ENCODE measurements at places on chromosomes 4 and X.
A peak's percentile ranks its signal among the peaks of the same experiment; 100 is the strongest.

- DNase-seq, result no peak
These were observed 317.0 kb upstream of the ANXA10 start for GRCh38 chr4:167775375-167775774.

- DNase-seq, result no peak
These were observed 9.0 kb upstream of the INTU start for GRCh38 chr4:127623797-127624083.

DNA sequence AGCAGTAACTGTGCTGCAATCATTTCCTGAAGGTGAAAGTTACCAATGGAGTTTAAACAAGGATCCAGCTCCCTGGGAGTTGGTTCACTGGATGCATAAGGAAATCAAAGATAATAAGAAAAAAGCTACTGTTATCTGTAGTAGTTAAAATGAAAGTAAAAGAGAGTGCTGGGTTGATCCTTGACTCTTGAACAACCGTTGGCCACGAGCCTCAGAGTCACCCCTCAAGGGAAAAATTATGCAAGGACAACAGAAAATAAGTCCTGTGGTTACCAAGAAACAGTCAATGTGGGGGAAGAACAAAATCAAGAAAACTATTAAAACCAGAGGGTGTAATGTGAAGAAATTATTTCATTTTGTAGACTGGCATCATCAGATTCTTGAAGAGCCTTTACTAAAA, 49.7 kb upstream of the DDIT4L start:
- no peak for DNase-seq

DNA sequence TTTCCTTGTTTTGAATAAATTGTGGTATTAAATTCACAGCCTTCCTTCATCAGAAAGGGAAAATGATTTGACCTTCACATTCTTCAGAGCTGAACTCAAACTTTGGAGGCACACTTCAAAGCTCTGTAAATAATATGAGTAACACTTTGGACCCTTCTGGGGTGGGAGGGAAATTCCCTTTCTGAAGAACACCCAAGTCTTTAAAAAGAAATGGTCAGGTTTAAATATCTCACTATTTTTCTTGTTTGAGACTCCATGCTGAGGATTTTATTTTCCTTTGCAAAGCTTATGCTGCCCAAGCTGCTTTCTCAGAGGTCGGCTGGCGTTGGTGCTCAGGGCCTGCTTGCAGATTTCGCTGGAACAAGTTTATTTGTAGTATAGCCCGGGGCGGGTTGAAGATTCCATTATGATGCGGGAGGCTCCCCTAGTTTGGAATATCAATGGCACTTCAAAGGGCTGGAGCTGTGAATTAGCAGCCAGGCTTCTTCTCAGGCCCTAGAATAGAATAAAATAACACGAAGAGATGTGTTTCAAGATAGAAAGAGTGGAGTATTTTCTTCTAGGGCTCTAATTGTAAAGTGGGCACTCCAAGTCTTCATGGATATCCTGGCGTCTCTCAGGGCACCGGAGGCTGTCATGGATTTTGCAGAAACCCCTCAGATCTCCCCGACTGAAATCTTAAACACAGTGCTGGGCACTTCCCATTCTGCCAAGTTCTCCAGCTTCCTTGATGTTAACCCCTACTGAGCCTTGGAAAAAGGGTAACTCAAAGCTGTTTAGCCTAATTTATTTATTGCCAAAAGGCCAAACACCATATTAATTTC, 315.6 kb downstream of the GPAT3 start:
- DNase-seq, result no peak

DNA sequence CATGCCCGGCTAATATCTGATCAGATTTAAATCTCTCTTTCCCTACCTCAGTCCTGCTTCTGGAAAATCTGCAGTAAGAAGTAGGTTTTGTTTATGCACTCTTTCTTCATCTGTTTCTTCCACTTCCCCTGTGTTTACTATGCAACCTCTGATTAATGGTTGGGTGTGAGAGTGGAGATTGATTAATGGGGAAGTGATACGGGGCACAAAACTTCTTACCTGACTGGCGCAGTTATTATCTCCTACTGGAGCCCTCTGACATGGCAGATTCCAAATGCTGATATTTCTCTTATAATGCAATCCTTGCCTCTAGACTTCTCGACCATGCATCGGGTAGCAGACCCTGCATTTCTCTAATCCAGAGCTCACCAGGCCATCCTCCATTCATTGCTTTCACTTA, 60.2 kb upstream of the HPGD start:
- no peak for DNase-seq

- peak; percentile 46 for DNase-seq
These were observed 57.2 kb downstream of the CASP6 start for GRCh38 chr4:109645874-109646710.

- DNase-seq, result no peak
These were observed 425.7 kb downstream of the PABPC4L start for GRCh38 chr4:133775881-133776280.

GRCh38 chrX:132369617-132370326, 119.1 kb downstream of the MBNL3 start:
- DNase-seq, result no peak

DNA sequence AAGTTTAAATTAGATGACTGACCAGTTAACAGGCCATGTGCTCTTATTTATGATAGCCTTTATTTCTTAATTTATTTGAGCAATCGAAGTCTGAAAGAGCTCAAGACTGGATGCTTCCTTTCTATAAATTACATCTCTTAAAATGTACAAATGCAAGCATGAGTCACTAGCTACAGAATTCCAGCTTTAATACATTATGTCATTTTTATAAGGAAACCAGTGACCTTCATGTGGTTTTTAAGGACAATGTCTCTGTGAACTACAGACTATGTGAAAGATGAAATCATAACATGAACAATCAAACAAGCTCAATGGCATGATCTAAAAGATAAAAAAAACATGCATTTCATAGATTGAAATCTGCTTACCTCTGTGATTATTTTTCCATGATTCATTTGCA, 15.4 kb downstream of the HTR2C start:
- DNase-seq, result no peak

- DNase-seq, result no peak
These were observed 136.4 kb downstream of the TRIML1 start for GRCh38 chr4:188275686-188276085.

GRCh38 chr4:26148927-26149326, 171.9 kb upstream of the RBPJ start:
- DNase-seq, result no peak

DNA sequence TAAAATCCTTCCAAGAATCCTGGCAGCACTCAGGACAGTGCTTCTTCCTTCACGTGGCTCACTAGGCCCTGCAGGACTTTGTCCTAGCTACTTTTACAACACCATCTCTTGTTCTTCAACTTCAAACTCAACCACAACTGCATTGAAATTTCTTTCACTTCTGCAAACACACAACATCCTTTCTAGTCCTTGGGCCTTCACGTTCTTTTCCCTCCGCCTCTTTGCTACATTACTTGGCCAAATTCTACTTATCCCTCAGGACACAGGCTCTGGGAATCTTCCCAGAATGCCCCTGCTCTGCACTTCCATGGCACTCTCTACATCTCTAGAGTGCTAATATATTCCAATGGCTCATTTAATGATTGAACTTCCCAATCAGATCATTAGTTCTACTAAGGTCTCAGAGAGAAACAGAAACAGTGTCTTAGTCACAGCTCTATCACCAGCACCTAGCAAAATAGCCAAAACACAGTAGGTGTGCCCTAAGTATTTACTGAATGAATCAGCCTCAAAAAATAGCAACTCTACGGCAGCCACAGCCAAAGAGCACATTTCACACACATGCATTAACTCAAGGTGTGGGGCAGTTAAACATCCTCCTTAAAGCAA, 73.3 kb downstream of the MANBA start:
- DNase-seq, result no peak

- DNase-seq, result no peak
These were observed 127.1 kb downstream of the CFAP299 start for GRCh38 chr4:80462621-80463091.

DNA sequence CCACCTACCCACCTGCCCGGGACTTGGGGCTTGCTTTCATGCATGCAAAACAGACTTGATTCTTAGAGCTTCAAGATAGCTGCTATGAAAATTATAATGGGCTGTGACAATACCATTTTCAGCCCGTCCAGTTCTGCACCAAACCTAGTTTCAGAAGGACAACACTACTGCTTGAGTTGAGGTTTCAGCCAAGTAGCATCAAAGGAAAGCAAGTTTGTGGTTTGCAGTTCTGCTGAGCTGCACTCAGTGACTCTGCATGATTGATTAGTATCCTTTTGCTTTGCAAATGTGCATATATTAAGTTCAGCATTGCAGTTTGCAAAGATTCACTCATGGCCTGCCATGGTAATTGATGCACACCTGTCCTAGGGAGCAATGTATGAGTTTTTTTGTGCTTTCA, 442.7 kb downstream of the RPA4 start:
- DNase-seq, result no peak

GRCh38 chr4:176198316-176198903, 3.0 kb upstream of the SPATA4 start:
- no peak for DNase-seq

DNA sequence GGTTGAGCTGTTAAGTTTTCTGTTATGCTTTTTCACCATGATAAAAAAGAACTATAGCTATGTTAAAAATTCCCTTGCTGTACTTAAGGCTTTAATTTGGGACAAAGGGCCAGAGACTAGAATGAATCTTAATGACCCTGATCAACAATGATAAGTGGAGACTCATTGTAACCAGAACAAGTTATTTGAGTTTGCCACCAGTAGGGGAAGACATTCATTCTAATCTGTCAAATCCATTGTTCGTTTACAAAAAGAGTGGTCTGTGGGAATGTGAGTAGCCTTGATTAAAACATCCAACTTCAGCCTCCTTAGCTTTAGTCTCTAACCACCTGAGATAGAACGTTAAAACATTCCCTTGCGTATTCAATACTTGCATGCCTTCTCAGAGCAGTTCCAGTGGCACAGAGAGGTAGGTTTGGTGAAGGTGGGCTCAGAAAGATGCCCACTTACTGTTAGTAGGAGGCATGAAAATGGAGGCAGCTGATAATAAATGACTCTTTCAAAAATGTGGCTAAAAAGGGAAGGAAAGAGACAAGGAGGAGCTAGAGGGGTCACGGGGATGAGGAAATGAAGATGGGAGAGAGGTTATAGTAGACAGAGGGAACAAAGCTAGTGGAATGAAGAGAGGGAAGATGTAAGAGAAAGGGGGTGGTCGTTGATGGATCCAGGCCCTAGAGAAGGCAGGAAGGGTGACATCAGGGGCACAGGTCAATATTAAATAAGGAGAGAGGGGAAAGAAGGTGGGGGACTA, 66.2 kb downstream of the EGF start:
- no peak for DNase-seq

GRCh38 chr4:170089668-170090351, at the start of gene AADAT:
Gene AADAT (minus strand): TSS chr4:170089956. CDS start chr4:170089690, 266 bp downstream.
- peak; percentile 27 for DNase-seq

- DNase-seq, result no peak
These were observed 530.3 kb downstream of the EPHA5 start for GRCh38 chr4:65139998-65140397.

DNA sequence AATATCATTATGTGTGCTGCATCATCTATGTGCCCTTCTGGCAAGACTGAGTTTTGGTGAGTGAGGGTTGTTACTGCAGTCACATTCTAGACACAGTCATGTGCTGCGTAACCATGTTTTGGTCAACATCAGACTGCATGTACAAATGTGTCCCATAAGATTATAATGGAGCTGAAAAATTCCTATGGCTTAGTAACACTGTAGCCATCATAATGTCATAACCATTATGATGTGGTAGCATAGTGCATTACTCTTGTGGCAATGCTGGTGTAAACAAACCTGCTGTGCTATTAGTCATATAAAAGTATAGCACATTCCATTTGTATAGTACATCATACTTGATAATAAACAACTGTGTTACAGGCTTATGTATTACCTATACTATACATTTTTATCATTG, 198.1 kb upstream of the NUDT6 start:
- DNase-seq, result no peak

DNA sequence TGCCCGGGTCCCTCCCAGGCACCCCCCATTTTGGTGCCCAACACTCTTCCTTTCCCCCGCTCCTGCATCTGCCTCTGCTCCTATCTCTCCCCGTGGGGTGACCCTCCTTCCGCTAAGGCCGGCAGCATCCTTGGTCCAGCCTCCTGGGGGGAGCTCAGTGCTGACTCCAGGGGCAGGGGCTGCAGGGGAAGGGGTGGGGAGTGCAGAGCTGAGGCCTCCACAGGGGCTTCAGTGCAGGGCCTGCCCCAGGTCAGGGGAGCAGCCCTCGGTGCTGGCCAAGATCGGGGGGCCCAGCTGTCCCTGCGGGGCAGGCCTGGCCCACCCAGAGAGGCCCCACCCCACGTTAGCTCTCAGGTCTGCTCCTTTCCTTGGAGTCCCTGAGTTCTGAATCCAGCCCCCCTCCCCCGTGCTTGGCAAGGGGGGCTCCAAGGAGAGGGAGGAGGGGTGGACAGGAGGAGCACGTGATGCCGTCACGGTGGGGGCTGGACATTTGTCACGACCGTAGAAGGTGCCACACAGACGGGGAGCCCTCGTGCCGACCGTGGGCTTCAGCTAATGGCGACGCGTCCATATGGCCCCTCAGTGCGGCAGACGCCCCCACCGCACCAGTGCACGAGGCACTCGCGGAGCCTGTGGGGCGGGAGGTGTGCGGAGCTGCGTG, 63.5 kb upstream of the ADRA2C start:
- no peak for DNase-seq

DNA sequence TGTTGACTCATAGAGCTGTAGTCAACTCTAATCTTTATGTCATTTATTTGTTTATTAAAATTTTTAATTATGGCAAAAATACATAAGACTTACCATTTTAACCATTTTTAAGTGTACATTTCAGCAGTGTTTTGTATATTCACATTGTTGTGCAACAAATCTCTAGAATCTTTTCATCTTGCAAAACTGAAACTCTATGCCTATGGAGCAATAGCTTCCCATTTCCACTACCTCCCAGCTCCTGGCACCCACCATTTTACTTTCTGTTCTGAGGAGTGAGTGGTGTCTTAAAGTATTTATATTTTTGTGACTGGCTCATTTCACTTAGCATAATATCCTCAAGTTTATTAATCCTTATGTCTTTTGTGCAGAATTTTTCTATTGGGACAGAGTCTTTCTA, 181.0 kb downstream of the GPAT3 start:
- no peak for DNase-seq

GRCh38 chr4:22997358-22998224, 304.9 kb downstream of the GBA3 start:
- no peak for DNase-seq

DNA sequence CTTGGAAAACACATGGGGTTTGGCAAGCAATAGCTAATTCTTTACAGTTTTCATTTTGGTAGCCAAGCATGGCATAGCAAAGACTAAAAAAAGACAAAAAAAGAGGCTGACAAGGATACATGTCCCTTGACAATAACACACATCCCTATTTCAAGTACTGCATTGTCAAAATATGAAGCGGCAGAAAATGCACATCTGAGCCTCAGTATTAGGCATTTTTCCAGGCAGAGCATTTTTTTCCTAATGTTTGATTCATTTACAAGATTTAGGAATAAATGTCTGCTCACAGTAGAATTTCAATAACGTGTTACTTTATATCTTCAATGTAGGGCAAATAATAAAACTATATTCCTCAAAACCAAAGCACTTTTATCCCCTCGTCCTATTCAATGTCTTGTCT, 216.3 kb upstream of the PCDH18 start:
- no peak for DNase-seq
